ENCODE measurements at places on chromosomes 13 and 19.

DNA sequence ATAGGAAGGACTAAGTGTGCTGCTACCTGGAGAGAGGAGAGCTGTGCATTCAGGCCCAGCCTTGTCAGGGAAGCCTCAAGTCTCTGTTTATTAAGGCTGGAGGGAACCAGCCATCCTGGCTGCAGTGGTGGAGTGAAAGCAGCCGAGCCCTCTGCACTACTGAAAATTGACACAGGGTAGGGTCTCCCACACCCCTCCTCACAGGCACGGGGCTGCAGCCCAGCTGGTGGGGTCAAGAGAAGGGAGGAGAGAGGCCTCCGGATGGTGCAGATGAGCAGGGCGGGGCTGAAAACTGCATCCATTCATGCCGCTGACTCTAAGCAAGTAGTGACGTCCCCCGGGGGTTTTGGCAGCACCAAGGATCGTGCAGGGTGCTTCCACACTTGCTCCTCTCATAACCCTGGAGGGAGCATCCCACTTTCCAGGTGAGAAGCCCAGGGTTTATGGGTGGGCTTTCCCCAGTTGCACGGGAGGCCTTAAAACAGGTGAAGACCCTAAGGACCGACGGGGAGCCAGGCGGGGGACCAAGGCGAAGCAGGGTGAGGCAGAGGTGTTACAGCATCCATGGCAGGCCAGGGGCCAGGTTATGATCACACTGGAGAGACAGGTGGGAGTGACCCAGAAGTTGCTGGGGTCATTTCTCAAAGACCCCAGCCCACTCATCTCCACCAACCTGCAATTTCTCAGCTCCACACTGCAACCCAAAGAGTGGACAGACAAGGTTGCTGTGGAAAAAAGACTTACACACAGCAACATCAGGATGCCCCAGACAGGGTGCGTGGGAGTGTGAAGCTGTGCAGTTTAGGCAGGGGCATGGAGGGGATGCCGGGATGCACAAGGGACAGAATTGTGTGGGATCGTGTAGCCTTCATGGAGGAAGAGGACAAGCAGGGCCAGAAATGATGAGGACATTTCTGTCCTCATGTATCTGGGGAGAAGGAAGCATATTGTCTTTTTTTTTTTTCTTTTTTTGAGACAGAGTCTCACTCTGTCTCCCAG is 36.8 kb downstream of the VSTM2B start:
- no peak for DNase-seq

GRCh38 chr19:32630338-32630737 is 44.6 kb downstream of the ANKRD27 start:
- no peak for DNase-seq

DNA sequence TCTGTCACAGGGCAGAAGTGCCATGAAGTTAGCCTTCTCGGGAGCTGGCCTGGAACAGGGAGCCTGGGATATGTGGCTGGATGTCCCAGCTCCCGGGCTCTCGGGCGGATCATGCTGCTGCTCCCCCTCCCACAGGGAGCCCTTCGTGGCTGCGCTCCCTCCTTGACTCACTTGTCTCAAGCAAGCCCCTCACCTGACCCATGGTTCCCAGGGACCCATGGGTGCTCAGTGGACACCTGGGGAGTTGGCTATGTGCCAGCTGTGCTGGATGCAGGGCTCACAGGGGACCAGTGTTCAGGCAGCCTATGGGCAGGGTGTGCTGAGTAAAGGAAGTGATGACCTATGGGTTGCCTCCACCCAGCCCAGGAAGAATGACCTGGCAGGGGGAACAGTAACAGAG is 213.1 kb upstream of the SGCG start:
- no peak for DNase-seq

DNA sequence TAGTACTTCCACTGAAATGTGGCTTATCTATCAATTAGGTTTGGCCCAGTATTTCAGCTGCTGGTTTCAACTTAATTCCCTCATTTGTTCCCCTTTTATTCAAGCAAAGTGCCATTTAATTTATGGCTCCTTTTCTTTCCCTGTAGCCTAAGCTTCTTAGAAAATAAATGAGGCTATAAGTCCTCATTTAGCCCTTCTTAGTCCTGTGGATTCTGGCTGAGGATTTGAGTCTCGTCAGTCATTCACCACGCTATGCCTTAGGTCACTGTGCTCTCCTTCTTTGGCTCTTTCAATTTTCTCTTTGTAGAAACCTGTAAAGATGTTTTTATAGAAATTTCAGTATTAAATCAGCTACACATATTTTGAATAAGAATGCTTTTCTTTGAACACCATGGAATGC is 579.1 kb downstream of the GPC6 start:
- DNase-seq = no peak

DNA sequence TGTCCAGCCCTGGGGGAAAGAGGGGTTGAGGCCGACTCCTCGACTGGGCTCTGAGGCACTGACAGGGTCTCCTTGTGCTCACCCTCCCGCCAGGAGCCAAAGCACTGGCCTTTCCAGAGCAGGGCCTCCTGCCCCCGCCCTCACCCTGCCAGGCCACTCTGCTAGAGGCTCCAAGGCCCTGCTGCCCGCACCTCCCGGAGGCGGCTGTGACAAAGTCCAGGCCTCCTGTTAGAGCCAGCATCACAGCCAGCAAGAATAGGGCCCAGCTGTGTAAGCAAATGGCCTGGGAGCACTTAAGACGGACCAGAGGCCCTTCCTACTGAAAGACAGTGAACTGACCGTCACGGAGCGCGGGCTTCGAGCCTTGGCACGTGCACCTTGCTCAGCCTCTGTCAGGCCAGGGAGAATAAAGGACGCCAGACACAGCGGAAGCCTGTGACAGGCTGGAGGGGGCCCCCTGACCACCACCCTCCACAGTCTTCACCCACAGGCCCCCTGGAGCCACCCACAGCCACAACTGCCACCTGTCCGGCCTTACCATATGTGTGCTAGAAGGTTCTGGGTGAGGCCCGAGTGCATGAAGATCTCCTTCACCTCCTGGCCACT is 50.9 kb downstream of the EPS15L1 start:
- no peak for DNase-seq

GRCh38 chr13:35309706-35310105 is 166.8 kb downstream of the MAB21L1 start:
- no peak for DNase-seq

DNA sequence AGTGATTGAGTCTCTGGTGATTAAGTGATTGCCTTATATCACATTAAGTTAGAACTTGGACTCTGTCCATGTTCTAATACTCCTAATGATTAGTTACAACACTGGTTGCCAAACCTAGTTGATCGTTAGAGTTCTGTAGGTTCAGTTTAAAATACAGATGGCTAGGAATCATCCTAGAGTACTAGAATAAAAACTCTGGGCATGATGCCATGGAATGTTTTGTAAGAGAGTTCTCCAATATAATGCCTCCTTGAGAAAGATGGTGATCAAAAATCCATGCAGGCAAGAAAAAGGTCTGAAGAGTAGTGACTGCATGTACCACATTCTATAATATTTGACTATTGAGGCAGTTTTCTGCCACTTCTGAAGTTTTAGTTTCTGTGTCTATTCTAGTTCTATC is 176.3 kb downstream of the GPC5 start:
- DNase-seq = no peak

GRCh38 chr13:99391781-99392469 is 84.7 kb upstream of the GPR183 start:
- DNase-seq = no peak

DNA sequence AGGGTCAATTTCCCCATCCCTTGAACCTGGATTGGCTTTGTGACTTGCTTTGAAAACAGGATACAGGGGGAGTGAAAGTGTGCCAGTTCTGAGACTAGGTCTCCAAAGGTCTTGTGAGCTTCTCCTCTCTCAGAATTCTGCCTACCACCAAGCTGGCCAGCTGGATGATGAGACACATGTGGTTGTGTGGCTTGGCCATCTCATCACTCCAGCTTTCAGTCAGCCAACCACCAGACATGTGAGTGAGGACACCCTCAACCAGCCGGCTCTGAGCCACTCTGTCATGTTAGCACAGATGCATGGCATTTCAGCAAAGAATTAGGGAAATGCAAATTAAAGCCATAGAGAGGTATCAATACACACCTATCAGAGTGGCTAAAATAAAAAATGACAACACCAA is 29.5 kb downstream of the ENOX1 start:
- DNase-seq = no peak

GRCh38 chr19:41746593-41747227 is 8.6 kb upstream of the CEACAM6 start:
- peak; percentile 7 for DNase-seq

DNA sequence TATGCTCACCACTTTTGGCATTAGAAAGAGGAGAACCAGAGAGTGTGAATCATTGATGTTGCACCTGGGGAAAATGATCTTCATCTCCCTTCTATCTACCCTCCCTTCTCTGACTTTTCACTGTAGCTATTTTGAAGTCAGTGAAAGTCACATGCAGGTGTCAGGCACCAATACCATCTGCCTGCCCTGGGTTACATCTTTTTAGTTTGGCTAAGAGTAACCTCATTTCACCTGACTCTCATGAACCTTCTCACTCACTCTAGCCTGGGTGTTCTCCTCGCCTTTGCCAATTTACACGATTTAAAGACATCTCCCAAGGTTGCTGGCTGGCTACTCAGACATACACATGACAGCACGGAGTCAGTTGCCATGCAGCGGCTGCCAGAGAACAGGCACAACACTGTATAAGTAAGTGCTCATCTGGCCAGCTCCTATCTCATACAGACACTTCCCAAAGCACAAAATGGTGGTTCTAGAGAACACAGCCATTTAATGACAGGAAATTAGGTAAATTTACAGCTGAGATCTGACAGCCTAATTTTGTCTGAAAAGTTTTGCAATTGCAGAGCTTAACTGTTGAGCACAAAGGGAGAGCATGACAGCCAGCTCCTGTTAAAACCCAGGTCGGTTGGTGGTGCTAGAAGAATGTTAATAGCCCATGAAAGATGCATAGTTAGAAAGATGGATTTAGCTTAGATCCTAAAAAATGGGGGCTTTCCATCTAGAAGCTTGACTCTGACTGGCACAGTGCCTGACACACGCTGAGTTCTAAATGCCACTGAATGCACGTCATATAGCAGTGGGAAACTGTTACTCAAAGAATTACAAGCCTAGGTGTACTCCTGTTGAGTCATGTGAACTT is 32.5 kb downstream of the LCP1 start:
- DNase-seq = no peak

DNA sequence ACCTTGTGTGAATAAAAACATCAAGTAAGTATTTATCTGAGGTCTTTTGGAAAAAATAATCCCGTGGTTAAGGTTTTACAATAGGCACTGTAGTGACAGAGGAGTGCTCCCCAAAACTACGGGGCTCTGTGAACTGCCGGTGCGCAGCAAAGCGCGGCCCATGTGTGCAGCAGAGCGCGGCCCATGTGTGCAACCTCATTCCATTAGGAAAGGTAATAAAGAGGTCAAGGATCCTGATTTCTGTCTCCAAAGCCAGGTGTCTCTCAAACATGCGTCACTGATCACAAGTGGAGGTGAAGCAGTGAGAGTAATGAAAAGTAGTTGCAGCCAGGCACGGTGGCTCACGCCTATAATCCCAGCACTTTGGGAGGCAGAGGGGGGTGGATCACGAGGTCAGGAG is 58.7 kb downstream of the MRPL57 start:
- no peak for DNase-seq

DNA sequence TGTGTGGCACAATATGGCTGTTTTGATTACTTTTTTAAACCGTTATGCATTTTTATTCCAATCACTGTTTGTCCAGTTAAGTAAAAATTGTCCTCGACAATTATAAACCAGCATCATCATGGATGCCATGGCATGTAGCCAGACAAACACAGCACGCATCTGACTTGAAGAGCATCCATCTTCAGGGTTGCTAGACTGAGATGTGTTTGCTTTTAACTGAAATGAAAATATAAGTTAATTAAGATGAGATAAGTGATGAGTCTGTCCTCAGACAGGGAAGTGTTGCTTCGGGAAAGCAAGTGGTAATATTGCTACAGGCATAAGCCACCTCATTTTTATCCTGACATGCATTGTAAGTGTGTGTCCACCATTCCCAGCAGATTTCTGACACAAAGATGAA is 92.8 kb upstream of the TPP2 start:
- DNase-seq = no peak

GRCh38 chr19:28345811-28346210 is 867.1 kb downstream of the UQCRFS1 start:
- DNase-seq = no peak

- peak; percentile 5 for DNase-seq
Observed at GRCh38 chr19:33621811-33622504, at the start of gene CHST8. TSS of gene CHST8 (plus strand) at chr19:33621953. CDS start at chr19:33689262, 67,309 bp downstream.

- no peak for DNase-seq
Observed at GRCh38 chr13:113043001-113043630, 62.5 kb upstream of the F7 start.

- no peak for DNase-seq
Observed at GRCh38 chr13:50080911-50081678, 65.9 kb downstream of the KCNRG start.

- no peak for DNase-seq
Observed at GRCh38 chr19:21496876-21497275, 8.5 kb upstream of the ZNF429 start.

Data from GM04504 (cell line).